NCI-H2081 treated with DMSO at 0.1 percent for 48 hours (cell line): ENCODE measurements at places on chromosomes 1 and 21.

DNA sequence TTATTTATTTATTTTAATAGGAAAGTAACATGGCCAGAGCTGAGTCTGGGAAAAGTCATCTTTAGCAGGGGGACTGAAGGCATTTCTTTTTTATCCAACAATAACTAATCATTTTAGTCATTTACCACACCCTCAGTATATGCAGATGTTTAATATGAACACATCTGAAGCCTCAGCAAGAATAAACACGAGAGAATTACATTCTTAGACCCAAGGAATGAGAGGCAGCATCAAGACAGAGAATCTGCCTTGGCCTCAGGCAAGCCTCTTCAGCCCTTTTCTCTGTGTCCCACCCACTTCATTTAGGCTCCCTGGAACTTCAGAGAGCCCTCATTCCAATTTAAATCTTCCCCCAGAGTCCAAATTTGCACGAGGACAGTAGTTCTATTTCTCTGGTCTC, 17.0 kb upstream of the IGSF3 start:
- DNase-seq, result no peak

- no peak for DNase-seq
Observed at GRCh38 chr1:15916417-15916816, 59.5 kb downstream of the ZBTB17 start.

- DNase-seq, result no peak
Observed at GRCh38 chr1:10613340-10613739, 138.6 kb downstream of the PEX14 start.

DNA sequence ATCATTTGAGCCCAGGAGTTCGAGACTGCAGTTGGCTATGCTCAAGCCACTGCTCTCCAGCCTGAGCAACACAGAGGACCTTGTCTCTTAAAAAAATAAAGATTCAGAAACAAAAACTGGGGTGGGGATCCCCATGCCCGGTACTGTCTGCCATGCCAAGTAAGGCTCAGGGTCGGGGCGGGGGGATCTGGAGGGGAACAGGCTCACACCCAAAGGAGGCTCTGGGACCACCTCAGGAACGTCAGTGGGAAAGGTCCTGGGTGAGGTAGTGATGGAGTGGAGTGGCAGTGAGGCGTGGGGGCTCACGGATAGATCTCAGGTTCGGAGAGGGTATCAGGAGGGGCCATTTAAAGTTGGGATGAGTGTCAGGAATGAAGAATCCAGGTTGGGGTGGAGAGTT, 765 bp upstream of the S100A4 start:
- no peak for DNase-seq

- no peak for DNase-seq
Observed at GRCh38 chr1:36433102-36433501, 17.1 kb downstream of the OSCP1 start.

- DNase-seq, result no peak
Observed at GRCh38 chr1:84959294-84959693, 37.6 kb downstream of the MCOLN2 start.

DNA sequence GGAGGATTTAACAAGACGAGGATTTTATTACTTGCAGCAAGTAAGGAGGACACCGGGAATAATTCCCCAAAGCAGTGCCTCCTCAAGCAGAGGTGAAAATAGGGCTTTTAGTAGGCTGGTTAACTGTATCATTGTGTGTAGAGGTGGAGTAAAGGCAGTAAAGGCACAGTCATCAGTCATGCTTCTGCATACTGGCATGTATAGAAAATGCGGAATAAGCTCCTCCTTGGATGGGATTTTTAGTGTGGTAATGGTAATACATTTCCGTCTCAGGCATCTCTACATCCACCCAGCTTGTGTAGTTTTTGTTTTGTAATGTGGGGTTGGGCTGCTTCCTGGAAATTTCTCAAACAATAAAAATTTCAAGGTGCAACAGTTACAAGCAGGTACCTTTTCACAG, 27.4 kb upstream of the GPR25 start:
- DNase-seq, result no peak
